ENCODE measurements at places on chromosomes 4 and X. TPM values are rescaled to one million over a fixed set of nuclear protein-coding genes. Genes with fewer than 3 reads are reported as not detected.
A peak's percentile ranks its signal among the peaks of the same experiment; 100 is the strongest.

The RIPPLY1 gene
- not detected for total RNA-seq

DNA sequence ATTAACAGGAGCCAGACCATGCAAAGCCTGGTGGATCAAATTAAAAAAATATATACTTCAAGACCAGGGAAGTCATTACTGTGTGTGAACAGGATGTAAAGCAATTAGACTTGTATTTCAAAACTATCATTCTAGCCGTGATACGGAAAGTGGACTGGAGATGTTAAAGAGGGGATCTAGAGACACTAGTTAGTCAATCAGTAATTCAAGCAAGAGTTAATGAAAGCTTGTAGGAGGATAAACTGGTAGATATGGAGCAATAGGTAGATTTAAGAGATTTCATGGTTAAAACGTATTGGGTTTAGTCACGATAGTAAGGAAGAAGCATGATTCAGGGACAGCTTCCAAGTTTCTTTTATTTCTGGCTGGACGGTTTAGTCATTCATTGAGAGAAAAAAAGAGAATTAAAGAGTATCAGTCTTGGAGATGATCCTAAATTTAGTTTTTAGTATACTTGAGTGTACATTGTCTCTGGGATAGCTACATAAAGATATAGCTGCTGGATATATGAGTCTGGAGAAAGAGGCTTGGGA, 3.9 kb downstream of the MAD2L1 start:
- peaks cover 34% of the 10 kb centered on the region for H3K4me1 ChIP-seq
- no peak overlapping the region for H3K4me3 ChIP-seq
- peak overlapping the region; percentile 67 for H3K27ac ChIP-seq
- H3K27me3 ChIP-seq, result no peaks in the 10 kb centered on the region
- DNase-seq, result no peak

The PASD1 gene
- not detected for total RNA-seq

- no peak for DNase-seq
- peaks cover 1% of the 10 kb centered on the region for H3K27me3 ChIP-seq
- H3K27ac ChIP-seq, result no peak overlapping the region
Observed at GRCh38 chr4:124936427-124936826, 223.9 kb upstream of the ANKRD50 start.

GRCh38 chrX:19089555-19090040, 32.7 kb downstream of the ADGRG2 start:
- no peaks in the 10 kb centered on the region for H3K4me1 ChIP-seq
- no peak for DNase-seq
- peaks cover 2% of the 10 kb centered on the region for H3K36me3 ChIP-seq
- no peak overlapping the region for H3K27ac ChIP-seq
- H3K27me3 ChIP-seq, result no peaks in the 10 kb centered on the region
- no peak overlapping the region for H3K4me3 ChIP-seq

- no peak overlapping the region for H3K27ac ChIP-seq
- peak; percentile 81 for DNase-seq
- H3K36me3 ChIP-seq, result no peaks in the 10 kb centered on the region
Observed at GRCh38 chr4:138680989-138681604, 334.5 kb upstream of the NOCT start.

The DRD5 gene
- not detected for total RNA-seq

GRCh38 chr4:120916937-120917336, 5.6 kb downstream of the PRDM5 start:
- H3K27ac ChIP-seq, result no peak overlapping the region
- peaks cover 11% of the 10 kb centered on the region for H3K27me3 ChIP-seq
- H3K4me1 ChIP-seq, result peaks cover 16% of the 10 kb centered on the region
- H3K36me3 ChIP-seq, result no peaks in the 10 kb centered on the region
